H1 (cell line): ENCODE measurements at places on chromosomes 4 and X.

DNA sequence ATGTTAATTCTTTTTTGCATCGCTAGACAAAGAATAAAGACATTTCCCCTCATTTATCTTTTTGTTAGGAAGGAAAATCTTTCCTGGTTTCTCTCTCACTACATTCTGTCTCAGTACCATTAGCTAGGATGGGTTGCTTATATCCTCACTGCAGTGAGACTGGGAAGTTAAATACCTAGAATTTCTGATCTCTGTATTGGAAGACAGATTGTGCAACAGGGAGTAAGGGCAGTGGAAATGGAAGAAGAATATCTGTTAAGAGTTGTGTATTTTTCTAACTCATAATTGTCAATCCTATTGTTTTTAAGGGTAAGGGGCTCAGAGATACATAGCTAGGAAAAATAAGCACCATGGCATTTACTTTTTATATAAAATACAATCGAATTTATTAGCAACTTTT lies 19.6 kb downstream of the PTPN13 start:
- no peak for DNase-seq

GRCh38 chr4:6884341-6884870 lies 25.2 kb upstream of the TBC1D14 start:
- DNase-seq: no peak

GRCh38 chr4:163967263-163967662 lies 472.8 kb downstream of the TMA16 start:
- no peak for DNase-seq

DNA sequence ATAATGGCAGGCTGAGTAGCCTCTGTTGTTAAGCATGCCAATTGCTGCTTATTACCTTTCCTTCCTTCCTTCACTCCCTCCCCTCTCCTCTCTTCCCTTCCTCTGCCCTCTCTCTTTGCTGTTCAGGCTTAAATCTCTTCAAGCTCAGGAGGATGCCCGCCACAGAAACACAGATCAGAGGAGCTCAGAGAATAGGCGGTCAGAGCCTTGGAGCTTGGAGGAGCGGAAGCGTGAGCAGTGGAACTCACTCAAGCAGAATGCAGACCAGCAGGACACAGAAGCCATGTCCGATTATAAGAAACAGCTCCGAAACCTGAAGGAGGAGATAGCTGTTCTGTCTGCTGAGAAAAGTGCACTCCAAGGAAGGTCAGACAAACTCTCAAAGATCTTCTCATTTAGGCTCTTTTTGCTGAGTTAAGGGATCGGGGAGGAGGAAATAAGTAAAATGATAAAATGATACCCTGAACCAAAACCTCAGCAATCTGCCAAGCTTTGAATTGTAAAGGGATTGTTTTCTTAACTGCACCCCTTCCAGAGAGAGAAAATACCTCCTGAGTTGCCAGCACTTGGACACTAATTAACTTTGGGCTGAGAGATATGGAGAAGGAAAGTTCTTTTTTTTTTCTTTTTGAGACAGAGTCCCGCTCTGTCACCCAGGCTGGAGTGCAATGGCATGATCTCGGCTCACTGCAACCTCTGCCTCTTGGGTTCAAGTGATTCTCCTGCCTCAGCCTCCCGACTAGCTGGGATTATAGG lies 20.9 kb downstream of the SPATA18 start:
- DNase-seq: no peak

DNA sequence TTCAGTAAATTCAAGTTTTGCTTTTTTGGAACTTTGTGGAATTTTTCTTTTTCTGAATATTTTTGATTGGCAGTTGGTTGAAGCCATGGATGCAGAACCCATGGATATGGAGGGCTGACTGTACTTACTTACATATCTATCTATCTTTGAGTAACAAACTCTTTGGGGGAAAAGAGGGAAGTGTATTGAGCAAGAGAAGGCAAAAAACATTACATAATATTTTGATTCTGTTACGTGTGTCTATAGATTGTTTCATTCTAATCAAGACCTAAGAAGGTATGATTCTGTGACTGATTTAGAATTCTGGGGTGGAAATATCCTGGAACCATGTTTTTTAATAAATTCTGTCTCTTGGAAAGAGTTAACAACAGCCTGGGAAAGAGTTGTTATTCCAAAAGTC lies 31.5 kb downstream of the GRSF1 start:
- DNase-seq: no peak
